Activated CD4-positive, alpha-beta T cell treated with anti-CD3 and anti-CD28 coated beads, Interleukin-2, amount 50 U/mL, for 4 hours (primary cell): ENCODE measurements at places on chromosomes 3 and 15.

- peak; percentile 22 for DNase-seq
Observed at GRCh38 chr15:25739687-25740121, 123.4 kb downstream of the ATP10A start.

- no peak for DNase-seq
Observed at GRCh38 chr3:182729903-182730674, 63.2 kb upstream of the ATP11B start.

DNA sequence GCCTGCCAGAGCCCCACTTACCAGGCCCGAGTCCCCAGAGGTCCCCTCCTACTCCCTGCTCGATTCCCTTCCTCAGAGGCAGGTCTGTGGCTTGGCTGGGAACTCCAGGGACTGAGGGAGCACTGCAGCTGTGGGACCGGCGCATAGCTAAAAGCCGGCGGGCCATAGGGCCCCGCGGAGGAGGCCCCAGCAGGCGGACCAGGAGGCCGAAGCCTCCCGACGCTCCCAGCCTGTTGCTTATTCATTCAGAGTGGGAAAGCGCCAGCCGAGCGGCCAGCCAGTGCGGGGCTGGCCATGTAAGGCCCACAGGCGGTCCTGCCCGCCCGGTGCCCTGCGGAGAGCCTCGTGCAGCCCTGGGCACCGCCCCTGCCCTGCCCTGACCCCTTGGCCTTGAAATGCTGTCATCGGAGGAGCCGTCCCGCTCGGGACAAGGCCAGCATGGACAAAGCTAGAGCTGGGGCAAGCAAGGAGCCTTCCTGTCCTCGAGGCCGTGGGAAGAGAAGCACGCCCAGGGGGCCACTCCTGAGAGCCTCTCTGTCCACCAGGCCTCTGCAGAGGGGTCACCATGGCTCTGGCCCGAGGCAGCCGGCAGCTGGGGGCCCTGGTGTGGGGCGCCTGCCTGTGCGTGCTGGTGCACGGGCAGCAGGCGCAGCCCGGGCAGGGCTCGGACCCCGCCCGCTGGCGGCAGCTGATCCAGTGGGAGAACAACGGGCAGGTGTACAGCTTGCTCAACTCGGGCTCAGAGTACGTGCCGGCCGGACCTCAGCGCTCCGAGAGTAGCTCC, at the start of gene LOXL1:
Gene LOXL1, plus strand, starts transcription at position 244 of the 784 bp plus-strand sequence. Its CDS starts 322 bp downstream, at position 566.
- DNase-seq = no peak

GRCh38 chr3:264394-265156, 68.0 kb downstream of the CHL1 start:
- DNase-seq = no peak

- no peak for DNase-seq
Observed at GRCh38 chr3:28042095-28042635, 199.3 kb upstream of the CMC1 start.

- peak; percentile 11 for DNase-seq
Observed at GRCh38 chr15:52730173-52730572, 51.0 kb upstream of the ATOSA start.

DNA sequence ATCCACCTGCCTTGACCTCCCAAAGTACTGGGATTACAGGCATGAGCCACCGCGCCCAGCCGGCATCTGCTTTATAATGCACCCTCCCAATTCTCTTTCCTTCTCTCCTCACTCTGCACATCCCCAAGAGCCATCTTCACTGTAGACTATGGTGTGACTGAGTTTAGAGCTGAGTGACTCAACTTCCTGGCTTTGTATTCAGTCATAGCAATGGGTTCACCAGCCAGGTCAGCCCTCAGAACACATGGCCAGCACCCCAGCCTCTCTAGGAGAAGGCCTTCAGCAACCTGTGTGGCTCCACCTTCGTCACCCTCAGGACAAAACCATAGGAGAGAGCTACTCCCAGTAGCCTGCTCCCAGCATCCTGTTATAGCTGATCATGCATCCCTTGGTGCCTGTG, 33.0 kb downstream of the ARID3B start:
- DNase-seq = no peak

GRCh38 chr3:175940881-175941280, 1081.7 kb downstream of the NAALADL2 start:
- no peak for DNase-seq

DNA sequence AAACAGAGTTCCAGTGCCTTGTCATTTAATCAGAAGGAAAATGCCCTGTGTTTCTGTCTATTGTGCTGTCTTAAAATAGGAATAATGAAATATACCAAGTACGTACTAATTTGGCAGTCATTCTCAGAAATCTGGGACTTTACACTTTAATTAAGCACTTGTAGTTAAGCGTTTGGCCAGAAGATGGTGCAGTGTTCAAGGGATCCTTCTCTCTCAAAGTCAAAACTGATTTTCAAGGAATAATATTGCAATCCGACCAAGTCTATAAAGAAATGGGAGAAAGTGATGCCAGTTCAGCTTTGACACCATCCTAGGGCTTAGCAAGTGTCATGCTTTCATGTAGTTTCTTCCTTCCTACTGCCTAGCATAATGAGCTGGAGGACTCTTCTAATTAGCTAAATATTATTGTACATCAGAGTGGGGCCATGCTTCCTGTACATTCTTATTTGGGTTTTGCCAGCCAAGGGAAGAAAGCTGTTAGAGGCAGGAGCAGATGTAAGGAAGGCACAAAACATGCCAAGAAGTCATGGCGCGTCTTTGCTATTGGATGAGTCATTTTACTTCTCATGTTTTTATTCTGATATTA, 64.8 kb downstream of the SAMMSON start:
- no peak for DNase-seq

DNA sequence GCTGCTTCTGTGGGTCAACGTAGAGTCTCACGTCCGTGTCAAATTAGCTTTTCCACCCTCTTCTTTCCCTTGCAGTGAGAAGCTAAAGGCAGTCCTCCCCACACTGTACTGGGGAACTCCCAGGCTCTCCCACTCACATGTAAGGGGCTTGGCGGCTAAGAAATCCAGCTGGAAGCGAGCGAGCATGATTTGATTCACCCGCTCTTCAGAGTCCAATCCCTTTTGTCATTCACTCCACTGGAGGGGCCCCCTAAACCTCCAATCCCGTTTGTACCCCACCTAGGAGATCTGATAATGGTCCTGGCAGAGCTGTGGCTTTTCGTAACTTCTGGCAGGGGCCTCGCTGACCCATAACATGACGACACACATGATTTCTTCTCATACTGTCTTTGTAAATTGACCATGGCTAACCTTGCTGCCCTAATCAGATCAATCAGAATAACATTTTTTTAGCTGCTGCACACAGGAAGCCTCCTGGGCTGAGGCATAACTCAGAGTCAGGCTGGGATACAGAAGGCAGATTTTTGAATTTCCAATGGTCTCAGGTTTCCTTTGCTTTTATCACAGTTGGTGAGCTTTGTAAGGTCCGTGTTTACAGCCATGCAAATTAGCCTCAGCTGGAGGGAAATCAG, 235.2 kb downstream of the GREM1 start:
- no peak for DNase-seq

DNA sequence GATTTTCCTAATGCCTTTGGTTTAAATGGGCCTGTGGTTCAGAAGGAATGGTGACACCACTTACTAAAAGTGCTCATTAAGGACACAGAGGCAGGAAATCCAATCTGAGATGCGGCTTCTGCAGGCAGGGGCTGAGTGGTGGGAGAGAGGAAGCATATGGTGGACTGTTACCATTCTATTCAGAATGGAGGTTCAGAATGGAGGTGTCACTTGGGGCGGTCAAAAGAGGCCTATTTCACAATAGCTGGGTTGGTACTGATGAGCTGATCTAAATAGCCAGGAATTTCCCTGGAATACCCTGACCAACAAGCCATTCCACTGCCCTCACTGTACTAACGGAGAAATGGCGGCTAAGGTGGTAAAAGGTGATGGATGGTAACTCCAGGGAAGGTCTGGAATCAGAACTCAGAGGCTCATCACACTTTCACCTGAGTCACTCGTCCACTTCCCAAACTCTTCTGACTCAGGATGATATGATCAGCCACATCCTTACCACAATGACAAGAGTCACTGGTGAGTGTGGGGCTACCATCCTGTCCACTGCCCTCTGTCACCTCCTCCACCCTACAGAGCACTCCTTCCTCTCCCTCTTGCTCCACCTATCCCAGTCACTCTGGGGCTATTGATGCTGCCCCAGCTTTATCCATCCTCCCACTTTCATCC, 15.7 kb downstream of the RFT1 start:
- DNase-seq = no peak

DNA sequence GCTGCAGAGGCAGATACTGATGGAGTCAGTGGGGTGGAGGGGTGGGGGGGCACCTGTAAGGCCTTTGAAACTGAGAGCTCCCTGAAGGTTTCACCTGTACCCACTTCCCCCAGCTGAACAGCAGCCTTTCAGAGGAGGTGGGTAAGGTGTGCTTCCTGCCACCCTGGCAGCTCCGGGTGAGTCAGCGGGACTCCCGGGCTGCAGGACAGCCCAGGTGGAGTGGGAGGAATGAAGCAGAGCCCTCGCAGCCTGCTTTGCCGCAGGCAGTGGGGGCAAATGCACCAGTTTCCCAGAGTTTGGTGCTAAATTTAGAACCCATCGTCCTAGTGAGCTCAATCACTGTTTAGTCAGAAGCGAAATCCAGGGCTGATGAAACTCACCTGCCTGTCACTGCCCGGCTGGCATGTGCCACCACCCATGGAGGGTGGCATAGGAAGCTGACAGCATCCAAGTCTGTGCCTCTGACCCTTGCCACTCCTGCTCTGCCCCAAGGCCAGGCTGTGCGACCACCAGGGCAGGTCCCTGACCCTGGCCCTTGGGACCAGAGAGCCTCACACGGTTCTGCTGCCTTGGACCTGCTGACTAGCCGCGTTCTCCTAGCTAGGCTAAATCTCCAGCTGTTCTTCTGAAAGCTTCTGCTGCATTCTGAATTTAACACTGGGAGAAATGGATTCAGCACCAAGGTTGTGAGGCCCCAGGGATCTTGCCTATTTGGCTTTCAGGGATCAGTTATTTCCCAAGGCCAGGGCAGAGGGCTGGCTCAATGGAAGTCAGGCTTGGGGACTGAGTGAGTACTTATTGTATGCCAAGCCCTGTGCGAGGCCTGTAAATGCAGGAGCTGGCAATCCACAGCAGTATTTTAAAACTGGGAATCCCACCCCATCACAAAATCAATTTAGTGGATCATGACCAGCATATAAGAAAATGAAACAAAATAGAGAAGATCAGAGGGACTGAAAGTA, 67.3 kb upstream of the RASGRF1 start:
- no peak for DNase-seq

DNA sequence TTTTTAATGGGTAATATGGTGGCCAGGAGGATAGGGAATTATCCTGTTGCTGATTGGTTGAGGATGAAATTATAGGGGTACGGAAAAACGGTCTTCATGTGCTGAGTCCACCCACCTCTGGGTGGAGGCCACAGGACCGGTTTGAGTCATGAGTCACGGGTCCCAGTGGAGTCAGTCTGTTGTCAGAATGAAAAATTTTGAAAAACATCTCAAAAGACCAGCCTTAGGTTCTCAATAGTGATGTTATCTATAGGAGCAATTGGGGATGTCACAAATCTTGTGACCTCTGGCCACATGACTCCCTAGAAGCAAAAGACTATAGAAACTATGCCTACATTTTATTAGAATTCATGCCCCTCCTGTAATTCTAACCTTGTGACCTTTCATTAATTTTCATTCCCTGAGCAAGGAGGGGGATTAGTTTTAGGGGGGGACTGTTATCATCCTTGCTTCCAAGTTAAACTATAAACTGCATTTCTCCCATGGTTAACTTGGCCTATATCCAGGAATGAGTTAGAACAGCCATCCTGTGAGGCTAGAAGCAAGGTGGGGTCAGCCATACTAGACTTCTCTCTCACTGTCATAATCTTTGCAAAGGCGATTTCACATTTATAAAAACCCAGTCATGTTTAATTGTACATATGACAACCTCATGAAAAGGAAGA, 101.2 kb downstream of the TCF12 start:
- no peak for DNase-seq

DNA sequence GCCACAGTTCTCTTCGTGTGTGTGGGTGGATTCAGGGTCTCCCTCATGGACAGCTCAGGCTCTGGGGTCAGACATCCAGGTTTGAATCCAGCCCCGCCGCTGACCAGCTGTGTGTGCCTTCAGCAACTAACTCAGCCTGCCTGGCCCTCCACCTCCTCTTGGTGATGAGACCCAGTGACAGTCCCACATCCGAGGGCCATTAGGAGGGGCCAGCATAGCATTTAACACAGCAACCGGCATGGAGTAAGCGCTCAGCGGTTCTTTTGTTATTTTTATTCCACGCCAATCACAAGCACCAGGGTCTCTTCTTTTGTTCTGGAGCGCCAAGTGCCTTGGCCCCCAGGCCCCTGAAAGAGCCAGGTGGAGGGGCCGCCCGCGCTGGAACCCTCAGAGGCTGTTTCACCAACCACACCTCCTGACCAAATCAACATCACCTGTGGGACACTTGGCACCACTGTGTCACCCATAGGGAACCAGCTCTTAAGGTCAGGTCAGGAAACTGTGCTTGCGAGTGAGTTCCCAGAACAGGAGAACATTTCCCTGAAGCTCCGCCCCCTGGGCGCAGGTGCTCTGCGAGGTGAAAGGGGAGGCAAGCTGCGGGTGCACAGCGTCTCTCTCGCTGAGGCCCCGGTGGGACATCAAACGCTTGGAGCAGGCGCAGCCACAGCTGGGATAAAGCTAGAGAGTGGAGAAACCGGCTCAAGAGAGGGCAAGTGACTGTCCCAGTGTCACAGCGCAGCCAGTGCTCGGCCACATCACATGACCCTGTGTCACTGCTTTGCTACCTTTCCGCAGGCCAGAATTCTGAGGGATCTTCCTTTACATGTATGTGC, 311.3 kb downstream of the UACA start:
- DNase-seq = peak; percentile 54

DNA sequence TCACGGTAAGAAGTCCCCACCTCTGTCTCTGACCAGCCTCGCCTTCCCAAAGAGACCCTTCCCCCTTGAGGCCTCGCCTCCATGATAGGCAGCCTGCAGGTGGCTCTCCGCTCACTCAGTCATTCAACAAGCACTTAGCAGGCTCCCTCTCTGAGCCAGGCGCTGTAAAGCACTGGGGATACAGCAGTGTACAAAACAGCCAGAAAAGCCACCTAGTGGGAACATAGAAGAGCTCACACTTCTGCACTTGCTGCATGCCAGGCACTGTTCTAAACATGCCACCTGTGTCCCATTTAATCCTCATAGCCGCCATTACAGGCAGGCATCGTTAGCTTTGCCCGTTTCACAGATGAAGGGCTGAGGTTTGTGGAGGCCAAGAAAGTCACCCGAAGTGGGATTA, 56.0 kb downstream of the SEMA3G start:
- no peak for DNase-seq

DNA sequence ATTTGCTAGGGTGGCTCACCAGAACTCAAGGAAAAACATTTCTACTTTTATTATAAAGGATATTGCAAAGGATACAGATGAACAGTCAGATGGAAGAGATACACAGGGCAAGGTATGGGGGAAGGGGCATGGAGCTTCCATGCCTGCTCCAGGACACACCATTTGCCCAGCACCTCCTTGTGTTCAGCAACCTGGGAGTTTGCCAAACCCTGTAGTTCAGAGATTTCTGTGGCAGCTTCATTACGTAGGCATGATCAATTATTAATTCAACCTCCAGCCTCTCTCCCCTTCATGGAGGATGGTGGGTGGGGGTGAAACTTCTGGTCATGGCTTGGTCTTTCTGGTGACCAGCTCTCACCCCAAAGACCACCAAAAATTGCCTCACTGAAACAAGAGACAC, 353.9 kb upstream of the THBS1 start:
- no peak for DNase-seq

GRCh38 chr3:122986693-122987179, 40.8 kb downstream of the SEMA5B start:
- DNase-seq = no peak

GRCh38 chr15:99436542-99437314, 129.1 kb upstream of the MEF2A start:
- DNase-seq = no peak

GRCh38 chr3:107063351-107063750, 313.9 kb upstream of the CCDC54 start:
- DNase-seq = no peak
